HAP-1 (cell line): ENCODE measurements at places on chromosomes 4 and X.

- DNase-seq, result peak; percentile 80
Observed at GRCh38 chrX:152904151-152905080, 6.5 kb downstream of the ZNF185 start.

GRCh38 chr4:184215709-184216328 is 1.9 kb downstream of the ENPP6 start:
- no peak for DNase-seq

GRCh38 chr4:133623847-133624246 is 474.8 kb downstream of the PCDH10 start:
- no peak for DNase-seq

DNA sequence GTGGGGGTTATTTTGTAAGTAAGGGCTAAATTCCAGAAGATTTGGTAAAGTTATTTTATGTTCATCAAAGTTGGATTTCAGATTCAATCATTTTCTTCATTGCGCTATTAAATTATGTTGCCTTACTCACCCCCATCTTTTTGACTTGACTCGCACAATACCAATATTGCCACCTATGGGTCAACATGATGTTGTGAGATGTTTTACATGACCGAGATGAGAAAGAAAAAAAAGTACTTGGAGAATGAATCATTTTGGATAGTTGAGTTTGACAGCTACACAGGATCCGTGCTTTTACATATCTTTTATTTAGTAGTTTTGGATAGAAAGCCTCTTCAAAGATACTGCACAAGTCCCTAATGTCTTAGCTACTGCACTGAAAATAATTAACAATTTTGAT is 224.2 kb upstream of the EMCN start:
- no peak for DNase-seq

DNA sequence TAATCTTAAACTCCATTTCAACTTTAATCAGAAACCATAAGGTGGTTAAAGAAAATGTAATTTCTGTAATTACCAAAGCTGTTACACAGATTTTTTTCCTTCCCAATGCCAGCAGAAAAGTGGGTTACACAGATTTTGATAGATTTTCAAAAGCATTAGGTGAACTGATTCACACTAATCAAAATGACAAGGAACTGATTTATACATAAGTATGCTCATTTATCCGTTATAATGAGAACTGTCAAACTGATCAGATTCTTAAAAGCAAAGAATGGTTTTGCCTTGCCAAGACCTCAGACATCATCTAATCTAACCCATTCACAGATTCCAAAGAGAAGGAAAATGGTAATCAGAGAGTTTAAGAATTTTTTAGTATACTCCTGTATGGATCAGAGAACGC is 5.2 kb downstream of the UGDH start:
- DNase-seq, result no peak
